NCI-H2107 (cell line): ENCODE measurements at places on chromosomes 3 and 15.

- no peak for DNase-seq
Measured at GRCh38 chr15:58380280-58380945, 51.4 kb upstream of the LIPC start.

GRCh38 chr3:71398157-71398836, 185.2 kb downstream of the FOXP1 start:
- no peak for DNase-seq

GRCh38 chr3:9704347-9705322, 1.0 kb downstream of the CPNE9 start:
- DNase-seq, result no peak

DNA sequence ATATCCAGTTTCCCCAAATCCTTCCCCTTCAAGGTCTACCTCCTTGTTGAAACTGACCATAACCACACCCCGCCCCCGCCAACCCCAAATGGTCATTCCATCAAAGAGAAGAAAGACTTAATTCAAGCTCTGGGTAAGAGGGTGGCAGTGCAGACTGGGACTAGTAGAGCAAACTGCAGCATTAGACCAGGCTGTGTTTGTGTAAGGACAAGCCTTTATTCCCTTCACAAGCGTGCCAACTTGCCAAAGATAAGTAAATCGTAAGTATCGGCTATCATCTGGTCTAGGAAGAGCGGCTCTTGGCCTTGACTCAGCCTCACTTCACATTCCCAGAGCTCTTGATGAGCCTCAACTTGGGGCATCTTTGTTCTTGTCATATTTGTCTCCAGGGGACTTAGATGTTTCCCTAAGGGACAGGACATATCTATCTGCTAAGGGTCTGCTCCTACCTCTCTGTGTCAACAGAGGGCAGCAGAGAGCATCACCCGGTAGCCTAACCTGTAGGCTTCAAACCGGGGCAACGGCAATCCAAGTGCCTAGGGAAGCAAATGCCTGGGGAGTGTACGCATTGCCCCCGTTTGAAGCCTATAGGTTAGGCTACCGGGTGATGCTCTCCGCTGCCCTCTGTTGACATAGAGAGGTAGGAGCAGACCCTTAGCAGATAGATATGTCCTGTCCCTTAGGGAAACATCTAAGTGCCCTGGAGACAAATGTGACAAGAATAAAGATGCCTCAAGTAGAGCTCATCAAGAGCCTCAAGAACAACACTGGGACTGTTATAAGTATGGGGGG, 8.9 kb upstream of the MAP3K13 start:
- DNase-seq, result peak; percentile 94

GRCh38 chr15:68445351-68445750, 13.4 kb upstream of the ITGA11 start:
- no peak for DNase-seq

GRCh38 chr3:109973733-109974132, 636.4 kb upstream of the DPPA4 start:
- DNase-seq, result no peak

- no peak for DNase-seq
Measured at GRCh38 chr3:151552589-151552988, 91.7 kb upstream of the IGSF10 start.

- no peak for DNase-seq
Measured at GRCh38 chr3:134323966-134324962, 50.0 kb downstream of the AMOTL2 start.

DNA sequence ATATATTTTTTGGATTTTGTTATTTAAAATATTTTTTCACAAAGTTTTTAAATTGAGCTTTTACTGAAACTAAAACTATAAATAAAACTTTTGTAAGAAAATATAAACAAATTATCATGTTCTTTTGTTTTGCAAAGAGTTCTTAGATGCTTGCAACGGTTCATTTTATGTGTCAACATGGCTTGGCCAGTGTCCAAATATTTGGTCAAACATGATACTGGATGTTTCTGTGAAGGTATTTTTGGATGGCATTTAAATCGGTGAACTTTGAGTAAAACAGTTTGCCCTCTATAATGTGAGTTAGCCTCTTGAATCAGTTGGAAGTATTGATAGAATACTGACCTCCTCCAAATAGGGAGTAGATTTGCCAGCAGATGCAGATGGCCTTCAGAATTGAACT, 612.6 kb upstream of the NECTIN3 start:
- DNase-seq, result no peak

DNA sequence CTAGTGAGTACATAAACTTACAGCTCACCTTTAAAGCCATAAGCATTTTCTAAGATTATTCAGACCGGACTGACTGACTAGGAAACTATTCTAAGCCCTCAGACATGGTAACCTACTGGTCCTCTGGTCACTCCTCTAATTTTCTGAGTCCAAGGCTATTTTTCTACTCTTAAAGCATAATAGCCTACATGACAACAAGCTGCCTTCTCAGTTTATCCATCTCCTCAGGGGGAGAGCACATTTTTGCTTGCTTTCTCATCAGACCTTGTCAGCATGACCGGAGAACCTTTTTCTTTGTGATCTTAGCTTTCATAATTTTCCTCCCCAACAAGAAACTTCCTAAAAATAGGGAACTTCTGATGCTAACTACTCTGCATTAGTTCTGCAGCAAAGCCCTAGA, 38.4 kb downstream of the UBP1 start:
- DNase-seq, result no peak

DNA sequence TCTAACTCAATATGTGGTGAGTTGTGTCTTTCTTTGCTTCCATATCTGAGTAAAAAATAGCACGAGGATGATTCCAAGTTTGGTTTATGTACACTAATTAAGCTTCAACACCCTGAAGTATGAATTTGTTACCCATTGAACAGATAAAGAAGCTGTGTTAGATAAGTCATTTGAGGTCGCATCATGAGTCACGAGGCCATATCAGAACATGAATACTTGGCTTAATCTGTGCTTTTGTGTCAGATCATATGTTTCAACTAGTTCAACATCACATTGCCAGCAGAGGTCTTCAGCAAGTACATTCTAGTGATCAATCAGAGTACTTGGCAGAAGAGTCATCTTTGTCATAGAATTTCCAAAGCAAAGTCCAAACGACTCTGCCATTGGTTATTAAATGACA, 26.3 kb upstream of the MITF start:
- DNase-seq, result no peak

GRCh38 chr3:106552351-106553043, 683.7 kb upstream of the CBLB start:
- no peak for DNase-seq

DNA sequence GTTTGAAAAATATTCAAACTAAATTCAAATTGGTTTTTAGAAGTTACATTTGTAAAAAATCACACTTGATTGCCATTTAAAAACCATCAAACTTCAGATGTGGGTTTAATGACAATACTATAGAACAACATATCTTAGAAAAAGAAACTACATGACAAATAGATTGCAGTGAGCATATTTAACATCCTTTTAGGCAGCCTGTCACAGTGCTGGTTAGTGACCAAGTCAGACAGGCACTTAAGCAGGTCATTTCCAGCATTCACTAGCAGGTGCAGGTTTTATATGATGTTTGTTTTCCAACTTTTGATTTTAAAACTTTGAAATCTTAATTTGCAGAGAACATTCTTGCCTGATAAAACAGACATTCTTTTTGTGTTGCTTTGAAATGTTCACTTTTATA, 115.7 kb downstream of the MBNL1 start:
- DNase-seq, result no peak

DNA sequence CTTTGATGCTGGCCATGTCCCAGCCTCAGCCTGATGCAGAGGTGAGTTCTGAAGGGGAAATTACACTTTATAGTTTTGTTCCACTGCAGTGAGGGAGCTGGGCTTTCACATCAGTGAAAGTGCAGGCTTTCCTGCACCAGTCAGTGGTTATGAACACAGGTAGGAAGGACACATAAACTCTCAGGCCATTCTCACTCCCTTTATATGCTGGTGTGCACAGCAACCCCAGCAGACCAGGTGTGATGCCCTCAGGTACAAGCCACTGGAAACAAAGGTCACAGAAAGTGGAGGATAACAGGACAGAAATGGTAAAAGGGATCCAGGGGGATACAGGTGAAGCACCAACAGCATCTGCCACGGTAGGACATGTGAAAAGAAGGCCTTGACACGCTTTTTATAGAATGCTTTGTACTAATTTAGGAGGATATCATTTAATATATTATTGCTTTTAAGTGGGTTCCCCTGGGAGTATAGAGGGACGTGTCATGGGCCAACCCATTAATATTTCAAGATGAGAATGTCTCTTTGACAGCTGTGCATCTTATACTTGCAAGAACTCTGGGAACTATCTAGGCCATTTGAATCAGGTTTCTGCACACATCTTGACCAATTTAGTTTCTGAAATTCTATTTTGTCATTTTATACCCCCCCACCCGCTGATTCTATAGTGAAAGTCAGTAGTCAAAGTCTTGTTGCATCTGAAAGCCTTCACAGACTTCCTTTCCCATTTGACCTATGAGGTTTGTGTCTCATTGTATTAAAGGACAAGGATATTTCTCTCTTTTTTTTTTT, 25.0 kb upstream of the BLM start:
- no peak for DNase-seq

DNA sequence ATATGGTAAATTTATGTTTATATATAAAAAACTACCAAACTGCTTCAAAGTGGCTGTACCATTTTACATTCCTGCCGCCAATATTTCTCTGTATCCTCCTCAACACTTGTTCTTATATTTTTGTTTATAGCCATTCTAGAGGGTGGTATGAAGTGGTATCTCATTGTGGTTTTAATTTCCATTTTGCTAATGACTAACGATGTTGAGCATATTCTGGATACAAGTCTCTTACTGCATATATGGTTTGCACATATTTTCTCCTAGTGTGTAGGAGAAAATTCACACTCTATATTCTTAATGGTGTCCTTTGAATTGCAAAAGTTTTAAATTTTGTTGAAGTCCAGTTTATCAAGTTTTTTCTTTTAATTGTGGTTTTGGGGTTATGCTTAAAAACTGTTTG, 15.1 kb downstream of the NMD3 start:
- DNase-seq, result no peak

DNA sequence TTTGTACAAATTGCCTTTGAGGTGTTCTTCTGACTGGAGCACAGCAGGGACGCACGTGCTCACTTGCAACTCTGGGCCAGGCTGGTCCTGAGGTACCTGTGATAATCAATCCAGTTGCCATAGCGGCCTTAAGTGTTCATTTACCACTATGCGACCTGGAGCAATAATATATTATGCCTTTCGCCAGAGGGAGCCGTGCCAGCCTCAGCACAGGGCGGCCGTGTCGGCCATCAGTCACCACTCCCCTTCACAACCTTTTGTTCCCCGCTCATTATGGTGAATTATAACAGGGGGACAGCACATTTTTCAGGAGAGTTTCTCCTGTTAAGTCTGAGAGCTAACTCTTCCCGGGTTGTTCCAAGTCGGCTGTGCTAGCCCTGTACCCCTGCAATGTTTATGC, 289.7 kb downstream of the RORA start:
- no peak for DNase-seq

- no peak for DNase-seq
Measured at GRCh38 chr3:9157651-9158362, 91.6 kb downstream of the SRGAP3 start.

- DNase-seq, result no peak
Measured at GRCh38 chr3:13015286-13016082, 57.7 kb downstream of the IQSEC1 start.

DNA sequence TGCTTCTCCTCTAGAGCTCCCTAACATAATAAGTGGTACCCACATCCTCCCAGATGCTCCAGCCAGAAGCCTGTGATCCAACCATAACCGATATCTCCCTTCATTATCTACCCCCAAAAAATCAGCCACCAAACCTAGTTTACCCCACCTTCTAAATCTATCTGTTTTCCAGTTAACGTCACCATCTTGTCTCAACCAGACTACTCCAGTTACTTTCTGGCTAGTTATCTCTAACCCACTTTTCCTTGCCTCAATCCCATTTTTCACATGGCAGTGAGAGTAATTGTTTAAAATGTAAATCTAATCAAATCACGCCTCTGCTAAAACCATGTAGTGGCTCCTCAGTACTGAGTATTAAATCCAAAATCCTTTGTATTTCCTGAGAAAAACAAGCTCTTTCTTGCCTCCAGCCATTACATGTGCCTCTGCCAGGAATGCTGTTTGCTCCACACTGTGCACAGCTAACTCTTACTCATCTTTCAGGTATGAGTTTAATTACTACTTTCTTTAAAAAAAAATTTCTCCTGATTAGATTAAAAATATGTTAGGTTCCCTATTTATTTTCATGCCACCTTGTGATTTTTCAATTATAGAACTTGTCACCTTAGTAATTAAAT, 15.4 kb downstream of the CCDC54 start:
- DNase-seq, result no peak

DNA sequence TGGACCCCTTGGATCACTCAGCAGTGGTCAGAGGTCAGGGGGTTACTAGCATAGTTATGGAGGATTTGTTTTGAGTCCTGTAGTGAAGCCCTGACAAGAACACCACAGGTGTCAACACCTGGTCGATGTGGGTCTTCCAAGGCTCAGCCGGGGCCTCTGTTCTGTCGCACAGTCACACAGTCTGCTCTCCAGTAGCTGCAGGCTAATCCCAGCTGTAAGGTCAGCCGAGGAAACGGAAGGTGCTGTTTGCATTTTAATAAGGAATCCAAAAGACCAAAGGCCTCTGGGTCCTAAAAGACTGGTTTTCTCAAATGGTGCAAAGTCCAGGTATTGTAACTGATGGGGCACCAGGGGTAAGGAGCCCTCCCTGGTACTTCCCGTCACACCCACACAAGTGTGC, 71.7 kb downstream of the RPLP1 start:
- no peak for DNase-seq

- DNase-seq, result no peak
Measured at GRCh38 chr15:51470512-51470911, 129.1 kb downstream of the GLDN start.

DNA sequence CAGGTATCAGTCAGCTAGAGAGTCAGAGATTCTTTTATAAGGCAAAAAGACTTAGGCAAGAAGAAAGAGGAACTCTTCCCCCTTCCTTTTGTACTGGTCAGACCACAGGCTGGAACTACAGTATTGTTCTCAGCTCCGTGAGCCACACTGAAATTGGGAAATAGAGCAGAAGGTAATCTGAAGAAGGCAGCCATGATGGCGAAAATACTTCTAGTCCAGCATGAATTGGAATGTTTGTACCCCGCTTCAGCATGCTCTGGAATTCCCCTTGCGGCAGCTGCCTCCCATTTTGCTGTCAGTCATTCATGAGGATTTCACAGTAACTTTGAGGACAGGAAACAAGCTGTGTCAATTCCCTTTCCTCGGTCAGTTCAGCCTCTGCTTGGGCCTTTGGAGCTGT, 96.2 kb downstream of the CORO2B start:
- no peak for DNase-seq

- no peak for DNase-seq
Measured at GRCh38 chr3:63959146-63959545, 47.0 kb upstream of the SCAANT1 start.

DNA sequence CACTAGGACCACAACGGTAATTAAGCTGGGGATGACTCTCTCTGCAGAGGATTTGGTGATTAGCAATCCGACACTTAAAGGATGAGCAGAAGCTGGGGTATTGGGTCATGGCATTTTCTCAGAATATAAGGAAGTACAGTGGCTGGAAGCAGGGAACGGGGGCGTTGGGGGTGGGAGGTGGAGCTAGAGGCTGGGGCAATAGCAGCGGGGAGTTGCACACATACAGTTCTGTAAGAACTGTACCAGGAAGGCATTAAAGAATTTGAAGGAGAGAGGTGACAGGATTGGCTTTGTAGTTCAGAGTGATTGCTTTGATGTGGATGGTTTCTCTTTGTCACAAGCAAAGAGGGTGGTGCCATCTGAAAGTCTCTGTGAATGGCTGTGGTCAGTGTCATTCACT, 28.2 kb downstream of the PSMD6 start:
- DNase-seq, result no peak

GRCh38 chr15:25879438-25879837, 16.3 kb upstream of the ATP10A start:
- no peak for DNase-seq
